Retinal pigment epithelial cell (primary cell): ENCODE measurements at places on chromosomes 2 and 18.

DNA sequence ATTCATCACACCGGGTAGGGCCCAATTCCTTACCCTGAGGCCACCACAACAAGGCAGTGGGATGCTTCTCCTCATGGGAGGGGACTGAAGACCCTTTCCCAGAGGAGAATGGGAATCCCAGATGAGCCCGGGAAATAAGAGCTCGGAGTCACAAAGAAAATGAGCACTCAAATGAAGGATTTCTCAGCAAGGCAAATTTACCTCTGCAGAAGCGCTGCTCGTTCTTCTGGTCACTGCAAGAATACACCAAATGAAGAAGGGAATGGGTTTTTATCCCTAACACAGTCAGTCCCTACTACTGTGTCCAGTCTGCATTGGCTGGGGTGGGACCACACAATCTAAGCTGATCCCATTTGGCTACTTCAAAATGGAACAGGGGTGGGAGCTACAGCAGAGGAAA lies 35.7 kb upstream of the TRAPPC8 start:
- no peak for DNase-seq

DNA sequence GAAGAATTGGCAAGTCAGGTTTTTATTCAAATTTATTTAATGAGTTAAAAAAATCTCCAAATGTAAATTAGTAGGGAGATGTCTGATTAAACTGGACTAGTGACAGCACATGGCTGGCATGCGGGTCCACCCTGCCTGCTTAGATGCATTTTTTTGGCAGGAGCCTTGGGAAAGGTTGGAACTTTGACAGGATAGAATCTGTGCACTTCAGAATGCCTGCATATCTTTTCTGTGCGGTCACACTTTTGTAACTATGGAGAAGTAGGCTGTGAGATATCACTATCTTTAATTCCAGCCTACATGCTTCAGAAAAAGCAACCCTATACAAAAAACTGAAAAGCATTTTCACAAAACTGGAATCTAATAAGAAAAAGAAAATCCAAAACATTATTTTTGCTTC lies 317.8 kb downstream of the MBD2 start:
- DNase-seq = no peak

GRCh38 chr18:26656944-26657536 lies 108.7 kb upstream of the KCTD1 start:
- no peak for DNase-seq

DNA sequence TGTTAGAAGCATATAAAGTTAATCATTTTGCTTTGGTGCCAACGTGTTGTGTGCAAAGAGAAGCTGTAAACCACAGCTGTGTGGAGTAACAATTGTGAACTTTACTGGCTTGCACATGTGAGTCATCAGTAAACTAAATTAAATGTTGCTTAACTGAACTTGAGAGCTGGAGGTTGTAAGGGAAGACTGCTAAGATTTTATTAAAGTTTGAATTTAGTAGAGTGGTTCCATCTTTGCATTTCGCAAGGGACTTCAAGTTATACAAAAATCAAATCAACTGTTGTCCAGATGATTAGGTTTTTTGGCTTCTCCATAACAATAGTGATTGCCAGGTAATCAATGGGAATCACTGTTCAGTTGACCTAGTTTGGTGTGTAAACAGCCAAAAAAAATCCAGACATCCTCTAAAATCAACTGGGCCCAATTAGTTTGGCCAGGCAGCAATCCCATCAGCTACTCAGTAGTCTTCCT lies 247.4 kb downstream of the MYO3B start:
- DNase-seq = no peak

- DNase-seq = no peak
Measured at GRCh38 chr18:63141778-63142176, 177.8 kb downstream of the BCL2 start.
